NCI-H187 (cell line): ENCODE measurements at places on chromosomes 7 and 10.

DNA sequence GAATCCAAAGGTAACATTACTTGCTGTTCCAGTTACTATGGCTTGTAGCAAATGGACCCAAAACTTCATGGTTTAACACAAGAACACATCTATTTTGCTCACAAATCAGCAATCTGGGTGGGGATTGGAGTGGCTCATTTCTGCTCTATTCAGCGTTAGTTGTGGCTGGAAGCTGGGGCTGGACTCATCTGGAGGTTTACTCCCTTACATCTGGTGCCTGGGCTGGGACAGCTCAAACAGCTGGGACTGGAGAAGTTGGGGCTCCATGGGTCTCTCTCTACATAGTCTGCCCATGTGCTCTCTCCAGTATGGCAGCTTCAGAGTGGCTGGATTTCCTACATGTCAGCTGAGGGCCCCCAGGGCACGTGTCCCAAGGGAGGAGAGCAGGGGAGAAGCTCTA is 33.7 kb upstream of the NAMPT start:
- no peak for DNase-seq

DNA sequence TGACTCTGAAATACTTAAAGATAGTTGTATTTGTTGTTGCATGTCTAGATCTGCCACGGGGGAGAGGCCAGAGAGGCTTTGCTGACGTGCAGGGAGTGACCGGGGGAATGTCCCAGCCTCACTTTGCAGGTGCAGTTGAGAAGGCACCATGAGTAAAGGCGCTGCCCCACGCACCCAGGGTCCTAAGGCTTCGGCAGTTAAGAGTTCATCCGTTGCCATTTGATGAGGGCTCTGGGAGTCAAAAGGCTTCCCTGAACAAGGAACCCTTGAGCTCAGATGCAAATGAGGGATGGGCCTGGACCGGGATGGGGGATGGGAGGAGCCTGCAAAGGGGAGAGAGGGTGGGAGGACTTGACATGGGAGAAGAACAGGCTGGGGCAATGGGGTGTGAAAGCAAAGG is 20.4 kb downstream of the PPP2R2D start:
- DNase-seq, result no peak

GRCh38 chr10:90977855-90978486 is 57.1 kb upstream of the ANKRD1 start:
- no peak for DNase-seq

- no peak for DNase-seq
Observed at GRCh38 chr10:71799608-71800453, 26.5 kb upstream of the VSIR start.

DNA sequence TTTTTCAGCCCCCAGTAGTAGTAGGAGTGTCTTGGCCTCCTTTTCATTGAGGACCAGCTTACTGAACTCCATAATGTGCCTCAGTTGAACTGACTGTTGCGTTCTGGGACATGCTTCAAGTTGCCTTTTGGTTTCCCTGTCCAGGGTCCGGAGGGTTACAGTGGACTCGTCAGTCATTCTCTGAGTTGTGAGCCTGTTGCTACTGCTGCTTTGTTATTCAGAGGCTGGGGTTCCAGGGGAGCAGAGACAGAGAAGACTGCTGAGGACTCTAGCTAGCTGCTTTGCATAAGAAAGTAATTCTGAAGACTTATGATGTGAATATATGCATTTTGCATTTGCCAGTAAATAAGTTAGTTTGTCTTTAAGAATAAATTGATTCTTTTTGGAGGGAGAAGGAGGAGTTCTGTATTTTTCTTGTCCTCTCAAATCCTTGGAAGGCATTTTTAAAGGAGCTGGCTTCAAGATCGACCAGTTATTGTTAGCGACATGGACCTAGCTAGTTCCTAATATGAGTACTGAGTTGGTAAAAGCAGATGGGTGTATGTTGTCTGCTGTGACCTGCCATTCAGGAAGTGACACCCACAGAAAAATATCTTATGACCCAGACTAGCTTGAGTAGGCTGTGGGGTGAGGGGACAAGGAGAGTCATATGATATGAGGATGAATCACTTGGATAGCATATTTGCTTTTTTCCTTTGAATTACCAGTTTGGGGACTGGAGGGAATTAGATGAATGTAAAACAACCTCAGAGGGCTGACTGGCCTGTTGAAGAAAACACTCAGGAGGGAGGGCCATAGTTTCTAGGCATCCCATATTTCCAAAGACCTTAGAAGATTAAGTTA is 8.3 kb downstream of the PI4K2A start:
- DNase-seq, result no peak

DNA sequence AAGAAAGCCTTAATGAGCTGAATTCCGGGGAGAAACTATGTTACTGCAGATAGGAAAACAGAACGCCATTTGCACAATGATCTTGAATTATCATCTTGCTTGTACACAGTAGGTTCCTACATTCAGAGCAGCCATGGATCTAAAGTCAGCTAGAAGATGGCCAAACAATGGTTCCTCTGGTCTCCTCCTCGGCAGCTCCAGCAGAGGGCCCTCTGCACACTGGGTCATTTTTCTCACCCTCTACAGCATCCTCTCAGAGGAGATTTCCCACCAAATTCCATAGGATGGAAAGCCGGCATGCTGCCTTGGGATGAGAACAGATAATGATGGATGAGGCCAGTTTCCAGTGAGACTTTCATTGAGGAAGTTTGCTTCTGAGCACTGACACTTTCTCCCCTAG is 308.5 kb upstream of the NFE2L3 start:
- DNase-seq, result no peak

DNA sequence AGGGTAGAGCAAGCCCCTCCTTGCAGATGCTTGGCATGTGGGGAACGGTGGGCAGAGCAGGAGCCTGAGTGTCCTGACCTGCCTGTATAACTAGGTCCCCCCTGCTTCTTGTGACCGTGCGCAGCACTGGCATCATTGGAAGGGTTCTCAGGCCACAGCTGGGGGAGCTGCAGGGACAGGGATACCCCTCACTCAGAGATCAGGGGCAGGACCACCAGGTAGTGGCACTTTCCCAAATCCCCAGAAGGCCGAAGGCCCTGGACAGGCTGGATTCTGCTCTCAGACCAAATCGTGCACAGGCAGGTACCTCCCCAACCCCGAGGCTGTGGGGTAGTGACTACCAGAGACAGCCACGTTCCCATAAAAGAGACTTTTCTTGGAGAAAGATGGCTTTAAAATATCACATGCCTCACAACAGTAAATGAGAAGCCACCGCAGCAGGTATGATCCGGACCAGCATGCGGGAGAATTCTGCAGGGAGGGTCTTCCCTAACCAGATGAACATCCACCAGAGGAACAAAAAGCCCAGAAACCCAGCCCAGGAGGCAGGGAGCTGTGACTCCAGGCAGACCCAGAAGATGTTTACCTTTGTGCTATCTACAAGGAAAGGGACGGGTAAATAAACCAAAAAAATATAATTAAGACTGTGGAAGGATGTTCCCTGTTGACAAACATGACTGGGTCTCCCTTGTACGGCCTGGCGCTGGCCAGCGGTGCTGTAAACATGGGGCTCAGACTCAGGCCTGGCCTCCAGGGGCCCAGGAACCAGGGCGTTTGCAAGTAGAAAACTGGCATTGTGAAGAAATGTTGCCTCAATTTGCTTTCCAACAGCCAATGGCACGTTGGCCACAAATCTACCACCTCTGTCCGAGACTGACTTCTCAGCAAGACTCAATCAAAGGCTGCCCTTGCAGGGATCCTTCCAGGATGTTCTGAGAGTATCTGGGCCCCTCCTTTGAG is 180.0 kb downstream of the TNS3 start:
- DNase-seq, result no peak

GRCh38 chr10:95290461-95291364 is at the start of gene PDLIM1:
TSS of gene PDLIM1 (minus strand) at chr10:95291003. CDS start at chr10:95290915, 88 bp downstream.
- no peak for DNase-seq

DNA sequence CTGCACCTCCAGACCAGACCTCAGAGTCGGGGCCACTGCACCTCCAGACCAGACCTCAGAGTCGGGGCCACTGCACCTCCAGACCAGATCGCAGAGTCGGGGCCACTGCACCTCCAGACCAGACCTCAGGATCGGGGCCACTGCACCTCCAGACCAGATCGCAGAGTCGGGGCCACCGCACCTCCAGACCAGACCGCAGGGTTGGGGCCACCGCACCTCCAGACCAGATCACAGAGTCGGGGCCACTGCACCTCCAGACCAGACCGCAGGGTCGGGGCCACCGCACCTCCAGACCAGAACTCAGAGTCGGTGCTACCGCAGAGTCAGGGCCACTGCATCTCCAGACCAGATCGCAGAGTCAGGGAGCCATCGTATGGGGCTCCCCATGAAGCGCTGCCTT is 105.9 kb downstream of the ACTR3B start:
- DNase-seq, result no peak

DNA sequence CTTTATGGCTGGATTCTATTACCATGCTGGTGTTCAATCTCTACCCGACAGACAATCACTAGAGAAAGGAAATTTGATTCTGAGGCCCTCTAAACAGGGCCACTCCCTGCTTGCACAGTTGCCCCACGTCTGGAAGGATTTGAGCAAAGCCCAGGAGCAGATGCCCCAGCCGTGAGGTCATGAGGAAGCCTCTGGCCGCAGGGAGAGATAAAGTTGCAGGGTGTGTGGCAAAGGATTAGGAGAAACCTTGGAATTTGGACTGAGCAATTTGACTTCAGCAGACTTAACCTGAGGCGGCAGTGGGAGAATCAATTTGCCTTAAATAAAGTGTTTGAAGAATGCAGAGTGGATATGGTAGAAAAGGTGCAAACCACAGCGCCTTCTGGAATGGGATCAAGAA is 40.2 kb upstream of the KLF6 start:
- DNase-seq, result no peak

- no peak for DNase-seq
Observed at GRCh38 chr10:131575877-131576276, 264.4 kb upstream of the TCERG1L start.

GRCh38 chr10:113171662-113172061 is 221.6 kb downstream of the TCF7L2 start:
- no peak for DNase-seq
